ENCODE measurements at places on chromosomes 2 and 18.
A peak's percentile ranks its signal among the peaks of the same experiment; 100 is the strongest.

DNA sequence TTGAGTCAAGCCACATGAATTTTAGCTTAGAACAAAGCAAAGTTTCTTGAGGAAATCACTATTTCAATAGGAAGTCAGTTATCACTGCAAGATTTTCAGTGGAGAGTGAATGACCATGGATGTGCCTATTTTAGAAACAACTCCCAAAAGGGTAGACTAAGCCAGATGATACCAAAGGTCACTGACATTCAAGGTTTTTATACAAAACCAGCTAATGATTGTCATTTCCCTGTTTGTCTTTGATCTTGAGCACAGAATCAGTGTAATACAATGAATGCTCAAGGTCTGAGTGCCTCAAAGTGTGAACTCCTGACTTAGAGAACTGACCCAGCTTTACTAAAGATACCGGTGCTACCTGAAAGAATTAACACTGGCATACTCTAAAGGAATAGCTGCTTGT, 60.5 kb downstream of the CDH2 start:
- DNase-seq = no peak

DNA sequence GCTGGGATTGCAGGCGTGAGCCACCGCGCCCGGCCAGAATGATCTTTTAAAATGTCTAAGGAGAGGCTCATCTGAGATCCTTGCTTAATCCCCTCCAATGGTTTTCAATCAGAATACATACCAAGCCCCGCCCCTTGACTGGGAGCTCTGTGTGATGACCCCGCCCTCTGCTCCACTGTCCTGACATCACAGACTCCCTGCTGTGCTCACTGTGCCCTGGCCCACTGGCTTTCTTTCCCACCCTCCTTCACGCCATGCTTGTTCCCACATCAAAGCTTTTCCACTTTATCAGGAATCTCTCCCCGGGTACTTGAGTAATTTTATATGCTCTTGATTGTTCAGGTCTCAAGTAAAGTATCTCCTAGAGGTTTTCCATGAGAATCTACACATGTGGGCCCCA, 762.3 kb upstream of the ID2 start:
- DNase-seq = no peak

DNA sequence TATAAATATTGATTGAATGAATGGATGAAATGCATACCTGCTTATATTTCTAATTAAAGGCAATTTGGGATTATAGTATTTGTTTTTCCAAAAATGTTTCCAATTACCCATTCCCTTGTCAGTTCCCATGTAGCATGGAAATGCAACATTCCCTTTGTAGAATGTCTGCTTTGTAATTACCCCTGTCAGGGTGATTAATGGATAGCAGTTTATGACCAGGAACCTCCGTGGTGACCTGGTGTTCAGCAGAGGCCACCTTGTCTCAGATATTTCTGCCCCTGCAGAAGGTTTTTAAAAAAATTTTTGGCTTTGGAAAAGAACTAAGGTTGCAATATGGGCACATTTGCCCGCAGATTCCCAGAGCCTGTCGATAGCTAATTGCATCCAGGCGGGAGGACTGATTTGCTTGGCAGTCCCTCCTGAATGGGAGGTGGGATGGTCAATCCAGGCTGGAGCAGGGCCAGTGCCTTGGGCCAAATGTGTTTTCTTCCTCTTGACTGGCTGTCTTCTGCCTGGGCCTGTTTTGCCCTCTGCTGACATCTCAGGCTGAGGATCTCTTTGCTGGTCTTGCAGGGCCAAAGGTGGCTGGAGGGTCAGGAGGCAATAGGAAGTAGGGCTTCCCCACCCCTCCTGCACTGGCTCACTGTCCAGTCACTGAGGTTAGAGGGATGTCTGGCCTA, 82.1 kb downstream of the TMEM182 start:
- DNase-seq = peak; percentile 62

- DNase-seq = peak; percentile 86
Observed at GRCh38 chr2:158539176-158540005, 82.6 kb downstream of the PKP4 start.

DNA sequence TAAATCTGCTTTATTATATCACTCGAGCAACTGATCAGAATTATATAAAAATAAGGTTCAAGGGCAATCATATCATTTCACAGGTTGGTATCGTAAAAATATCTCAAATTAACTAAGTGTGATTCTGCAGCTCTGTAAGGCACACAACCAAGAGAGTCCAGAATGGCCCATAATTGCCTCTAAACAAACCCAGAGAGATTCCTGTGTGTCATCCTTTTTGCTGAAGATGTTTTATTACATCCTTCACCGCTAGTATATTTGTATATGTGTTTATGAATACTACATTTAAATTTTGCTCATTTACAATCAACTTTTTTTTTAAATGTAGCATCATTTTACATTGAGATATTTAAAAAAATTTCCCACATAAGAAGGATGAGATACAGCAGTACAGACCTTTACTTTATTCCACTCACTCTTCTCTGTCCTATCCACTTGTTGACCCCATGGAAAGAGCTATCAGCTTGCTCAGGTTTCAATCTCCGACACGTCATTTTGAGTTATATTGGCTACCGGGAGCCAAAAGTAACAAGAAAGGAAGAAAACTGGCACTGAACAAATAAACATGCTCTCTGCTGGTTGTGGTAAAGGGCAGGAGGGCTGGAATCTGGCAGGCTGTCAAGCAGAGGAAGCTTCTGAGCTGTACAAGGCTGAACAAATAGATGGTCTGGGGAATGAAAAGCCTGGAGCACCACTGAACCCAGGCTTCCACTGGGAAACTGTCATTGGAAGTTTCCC, 23.1 kb downstream of the PLA2R1 start:
- DNase-seq = no peak

- no peak for DNase-seq
Observed at GRCh38 chr2:37738266-37738885, 66.9 kb upstream of the CDC42EP3 start.

GRCh38 chr2:105732955-105733607, 11.6 kb upstream of the NCK2 start:
- no peak for DNase-seq

- no peak for DNase-seq
Observed at GRCh38 chr2:239236808-239237205, 164.0 kb downstream of the HDAC4 start.

GRCh38 chr2:239470151-239470900, 69.5 kb upstream of the HDAC4 start:
- no peak for DNase-seq

- DNase-seq = no peak
Observed at GRCh38 chr2:101717071-101717845, 19.8 kb downstream of the MAP4K4 start.

GRCh38 chr2:86274265-86274917, 63.0 kb downstream of the REEP1 start:
- no peak for DNase-seq

DNA sequence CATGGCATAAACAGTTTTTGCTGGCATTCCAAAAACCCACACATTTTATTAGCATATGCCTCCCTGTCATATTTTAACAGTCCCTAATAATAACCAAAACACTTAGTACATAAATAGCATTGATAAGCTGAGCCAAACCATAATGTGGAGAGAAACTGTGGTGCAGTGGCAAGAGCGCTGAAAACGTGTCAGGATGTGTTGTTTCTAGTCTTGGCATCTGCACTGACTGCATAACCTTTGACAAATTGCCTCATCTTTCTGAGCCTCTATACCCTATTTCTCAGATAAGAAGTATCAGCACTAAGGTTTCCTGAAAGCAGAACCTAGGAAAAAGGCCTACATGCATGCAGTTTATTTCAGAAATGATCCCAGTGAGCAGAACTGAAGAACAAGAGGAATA, 41.4 kb downstream of the RAD51AP2 start:
- no peak for DNase-seq

DNA sequence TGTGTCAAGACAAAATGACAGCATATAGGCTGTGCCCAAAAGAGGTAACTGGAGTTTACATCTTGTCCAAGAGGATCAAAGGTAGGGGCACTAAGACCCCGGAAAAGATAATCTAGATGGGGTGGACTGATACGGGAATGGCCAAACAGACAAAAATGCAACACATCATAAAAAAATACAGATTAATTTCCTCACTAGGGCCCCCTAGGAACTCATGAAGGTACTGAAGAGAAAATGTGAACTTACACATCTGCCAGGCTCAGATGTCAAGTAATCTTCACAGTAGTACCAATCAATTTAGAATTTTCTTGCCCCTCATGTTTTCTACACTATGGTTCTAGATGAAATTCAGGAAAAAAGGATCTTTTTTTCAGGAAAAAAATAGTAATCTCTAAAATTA, 115.6 kb upstream of the REG3A start:
- DNase-seq = no peak

DNA sequence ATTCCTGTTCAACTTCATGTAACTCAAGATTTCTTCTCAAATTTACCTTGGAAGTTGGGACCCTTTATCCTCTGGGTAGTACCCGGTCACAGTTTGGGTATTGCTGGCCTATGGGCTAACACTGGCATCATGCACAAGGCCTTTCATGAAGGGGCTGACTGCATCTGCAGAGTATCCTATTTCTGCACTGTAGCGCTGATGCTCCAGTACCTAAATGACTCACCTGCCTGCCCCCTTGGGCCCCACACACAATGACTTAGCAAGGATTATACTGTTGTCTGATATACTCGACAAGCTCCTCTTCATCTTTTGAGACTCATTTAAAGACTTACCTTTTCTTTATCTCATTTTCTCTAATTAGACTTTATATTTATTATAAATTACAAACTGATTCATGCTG, 39.9 kb downstream of the DNAH6 start:
- DNase-seq = no peak

- peak; percentile 19 for DNase-seq
Observed at GRCh38 chr2:60554646-60555065, 1.2 kb upstream of the BCL11A start.

DNA sequence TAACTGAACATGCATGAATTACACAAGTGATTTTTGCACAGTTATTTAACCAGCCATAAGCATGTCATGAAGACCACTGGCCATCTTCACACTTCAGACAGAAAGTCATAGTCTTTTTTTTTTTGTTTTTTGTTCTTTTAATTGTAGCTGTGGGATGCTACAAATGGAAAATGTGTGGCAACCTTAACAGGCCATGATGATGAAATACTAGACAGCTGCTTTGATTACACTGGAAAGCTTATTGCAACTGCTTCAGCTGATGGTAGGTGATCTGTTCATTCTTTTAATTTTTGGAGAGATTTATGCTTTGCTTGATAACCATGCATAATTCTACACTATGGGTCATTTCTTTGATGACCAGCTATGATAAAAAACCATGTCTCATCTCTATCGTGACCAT, 35.6 kb downstream of the DAW1 start:
- DNase-seq = no peak

- DNase-seq = no peak
Observed at GRCh38 chr2:96759548-96759947, 1.2 kb upstream of the CNNM4 start.
